Gastrocnemius medialis (tissue), 4 donors: ENCODE measurements at places on chromosomes 6 and 20. TPM values are rescaled to one million over a fixed set of nuclear protein-coding genes. Genes with fewer than 3 reads are reported as not detected.

The SPTLC3 gene
- 0.46 TPM for total RNA-seq

The LKAAEAR1 gene
- total RNA-seq = not detected

The JPH2 gene
- 18.3 TPM for total RNA-seq

The BCAS4 gene
- total RNA-seq = 0.16 TPM

The GSTA2 gene
- total RNA-seq = not detected

The DACT2 gene
- not detected for total RNA-seq

The NR2E1 gene
- total RNA-seq = not detected

The BPIFB4 gene
- total RNA-seq = not detected

GRCh38 chr6:91653895-91654294 is 1067.0 kb upstream of the MAP3K7 start:
- H3K27me3 ChIP-seq = no peaks in the 10 kb centered on the region
- H3K4me1 ChIP-seq = no peaks in the 10 kb centered on the region

GRCh38 chr6:135451617-135452190 is 45.8 kb downstream of the AHI1 start:
- H3K27ac ChIP-seq = no peak overlapping the region
- no peak overlapping the region for H3K4me3 ChIP-seq
- H3K4me1 ChIP-seq = no peaks in the 10 kb centered on the region
- no peak for DNase-seq
- no peaks in the 10 kb centered on the region for H3K36me3 ChIP-seq

- H3K4me3 ChIP-seq = no peak overlapping the region
- peaks cover 45% of the 10 kb centered on the region for H3K4me1 ChIP-seq
- DNase-seq = no peak
Observed at GRCh38 chr6:160375561-160375949, 27.4 kb downstream of the SLC22A3 start.

GRCh38 chr20:31569163-31570020 is 35.7 kb upstream of the ID1 start:
- peak overlapping the region; percentile 91 for H3K27ac ChIP-seq
- H3K4me3 ChIP-seq = no peak overlapping the region
- H3K27me3 ChIP-seq = no peaks in the 10 kb centered on the region
- DNase-seq = peak; percentile 55

GRCh38 chr20:47656318-47656717 is 129.0 kb downstream of the SULF2 start:
- H3K27me3 ChIP-seq = no peaks in the 10 kb centered on the region
- DNase-seq = no peak
- H3K4me3 ChIP-seq = no peak overlapping the region
- peaks cover 46% of the 10 kb centered on the region for H3K36me3 ChIP-seq
- H3K4me1 ChIP-seq = no peaks in the 10 kb centered on the region
- no peak overlapping the region for H3K27ac ChIP-seq

DNA sequence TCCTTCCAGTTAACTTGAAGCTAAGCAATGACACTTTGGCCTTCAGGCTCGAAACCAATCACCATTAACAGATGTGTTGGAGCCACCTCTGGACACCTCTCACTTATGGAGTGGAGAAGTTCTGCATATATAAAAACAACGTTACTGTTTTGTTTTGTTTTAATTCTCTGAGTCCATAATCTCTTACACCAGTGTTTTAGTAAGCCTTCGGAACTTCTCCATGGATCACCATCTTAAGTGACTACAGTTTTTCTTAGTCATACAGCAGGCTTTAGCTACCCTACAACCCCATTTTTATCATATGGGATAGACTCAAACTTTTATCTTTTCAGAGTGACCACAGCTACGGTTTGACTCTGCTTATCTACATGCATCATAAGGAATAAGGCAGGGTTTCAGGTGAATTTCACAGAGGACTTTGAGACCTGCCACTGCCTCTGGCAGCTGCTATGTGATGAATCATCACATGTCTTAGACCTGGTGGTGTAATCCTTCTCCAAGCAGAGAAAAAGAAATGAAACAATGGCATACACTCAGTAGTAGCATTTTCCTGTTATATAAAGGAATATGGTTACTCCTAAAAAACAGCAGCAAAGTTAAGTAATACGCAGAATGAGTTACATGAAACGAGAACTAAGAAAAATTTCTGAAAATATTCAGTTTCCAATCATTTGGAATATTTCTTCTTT is 5.5 kb upstream of the HDDC2 start:
- H3K36me3 ChIP-seq = no peaks in the 10 kb centered on the region
- no peak overlapping the region for H3K4me3 ChIP-seq
- peak; percentile 63 for DNase-seq
- H3K27me3 ChIP-seq = no peaks in the 10 kb centered on the region
- peak overlapping the region; percentile 69 for H3K27ac ChIP-seq
- peaks cover 12% of the 10 kb centered on the region for H3K4me1 ChIP-seq

- H3K4me3 ChIP-seq = no peak overlapping the region
- DNase-seq = no peak
- no peaks in the 10 kb centered on the region for H3K36me3 ChIP-seq
Observed at GRCh38 chr6:1424306-1424927, 35.0 kb downstream of the FOXF2 start.
